ENCODE measurements at places on chromosomes 3 and 15.

DNA sequence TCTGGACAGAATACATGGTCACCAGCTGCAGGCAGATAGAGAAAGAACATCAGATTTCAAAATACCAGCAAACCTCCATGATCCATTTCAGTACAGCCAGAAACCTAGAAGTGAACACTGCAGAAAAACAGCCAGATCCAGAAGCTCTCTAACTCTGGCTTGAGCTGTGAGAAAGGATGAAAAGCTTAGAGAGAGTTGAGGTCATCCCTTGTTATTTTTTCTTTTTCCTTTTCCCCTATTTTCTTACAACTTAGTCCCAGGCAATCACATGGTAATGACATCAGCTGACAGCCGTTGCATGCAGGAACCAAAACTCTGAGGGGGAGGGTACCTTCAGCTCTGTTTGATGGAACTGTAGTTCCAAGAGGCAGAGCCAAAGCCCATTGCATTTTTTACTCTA, 113.2 kb downstream of the TCF12 start:
- no peak for DNase-seq

DNA sequence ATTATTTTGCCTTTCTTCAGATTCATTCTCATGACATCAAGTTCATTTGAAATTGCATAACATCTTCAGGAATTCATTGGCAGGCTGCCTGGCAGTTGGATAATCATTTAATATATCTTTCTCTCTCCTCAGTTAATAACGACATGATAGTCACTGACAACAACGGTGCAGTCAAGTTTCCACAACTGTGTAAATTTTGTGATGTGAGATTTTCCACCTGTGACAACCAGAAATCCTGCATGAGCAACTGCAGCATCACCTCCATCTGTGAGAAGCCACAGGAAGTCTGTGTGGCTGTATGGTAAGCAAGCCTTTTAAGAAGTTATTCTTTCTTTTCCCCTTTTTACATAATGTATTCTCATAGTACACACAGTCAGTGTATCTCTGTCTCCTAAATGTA, 38.2 kb downstream of the TGFBR2 start:
- DNase-seq = peak; percentile 68

DNA sequence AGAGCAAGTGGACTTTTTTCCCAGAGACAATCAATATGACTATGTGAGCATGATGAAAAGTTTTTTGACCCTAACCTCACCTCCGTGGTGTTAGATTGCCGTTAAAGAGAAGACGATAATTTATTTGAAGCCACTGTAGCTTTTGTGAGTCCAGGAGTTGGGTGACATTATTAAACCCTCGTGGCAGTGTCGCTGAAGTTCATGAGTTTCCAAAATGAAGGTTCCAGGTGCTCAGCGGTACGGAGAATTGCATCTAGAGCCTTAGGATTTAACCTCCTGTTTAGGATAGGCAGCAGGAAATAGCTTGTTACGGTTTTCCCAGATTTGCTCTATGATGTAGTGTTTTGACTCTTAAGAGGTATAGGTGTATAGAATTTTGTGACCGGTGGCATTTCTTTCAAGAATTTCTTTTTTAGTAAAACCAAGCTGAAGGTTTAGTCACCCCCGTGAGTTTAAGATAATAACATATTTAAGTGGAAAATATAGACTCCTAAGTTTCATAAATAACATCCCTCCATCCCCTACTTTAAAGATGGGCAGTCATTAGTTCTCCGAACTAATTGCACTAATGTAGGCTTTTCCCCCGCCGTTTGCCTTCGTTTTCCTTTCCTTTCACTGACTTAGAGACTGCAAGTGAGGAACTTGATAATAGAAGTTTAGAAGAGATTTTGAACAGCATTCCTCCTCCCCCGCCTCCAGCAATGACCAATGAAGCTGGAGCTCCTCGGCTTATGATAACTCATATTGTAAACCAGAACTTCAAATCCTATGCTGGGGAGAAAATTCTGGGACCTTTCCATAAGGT, 2.0 kb downstream of the SMC4 start:
- DNase-seq = peak; percentile 17

DNA sequence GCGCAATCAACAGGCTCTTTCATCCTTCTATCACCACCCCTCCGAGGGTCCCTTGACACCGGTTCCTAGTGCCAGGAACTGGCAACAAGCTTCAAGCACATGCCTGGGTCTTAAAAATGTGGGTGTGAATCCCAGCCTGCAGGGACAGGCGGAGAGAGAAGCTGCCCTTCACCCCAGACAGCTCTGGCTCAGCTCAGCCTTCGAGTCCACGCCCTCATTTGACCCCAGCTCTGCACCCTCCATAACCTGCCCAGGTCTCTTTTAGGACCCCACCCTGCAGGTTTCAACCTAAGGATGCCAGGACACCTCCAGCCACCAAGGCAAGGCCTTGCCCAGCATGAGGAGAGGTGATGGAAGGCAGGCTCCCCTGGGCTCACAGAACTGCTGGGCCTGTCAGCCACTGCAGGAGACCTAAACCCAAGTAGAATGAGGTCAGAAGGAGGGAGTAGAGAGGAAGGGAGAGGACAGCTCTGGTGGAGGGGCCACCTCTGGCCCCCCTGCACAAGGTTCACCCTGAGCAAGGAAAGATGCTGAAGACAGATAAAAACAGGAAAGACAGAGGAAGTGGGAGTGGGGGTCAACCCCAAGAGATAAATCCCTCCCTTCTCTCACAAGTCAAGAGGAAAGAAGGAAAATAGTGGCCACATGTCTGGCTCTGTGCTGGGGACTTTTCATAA, 2.6 kb upstream of the LOXL1 start:
- DNase-seq = no peak

- no peak for DNase-seq
Measured at GRCh38 chr3:183577346-183577745, 21.8 kb upstream of the KLHL6 start.

- no peak for DNase-seq
Measured at GRCh38 chr3:102979191-102979590, 544.4 kb downstream of the ZPLD1 start.

DNA sequence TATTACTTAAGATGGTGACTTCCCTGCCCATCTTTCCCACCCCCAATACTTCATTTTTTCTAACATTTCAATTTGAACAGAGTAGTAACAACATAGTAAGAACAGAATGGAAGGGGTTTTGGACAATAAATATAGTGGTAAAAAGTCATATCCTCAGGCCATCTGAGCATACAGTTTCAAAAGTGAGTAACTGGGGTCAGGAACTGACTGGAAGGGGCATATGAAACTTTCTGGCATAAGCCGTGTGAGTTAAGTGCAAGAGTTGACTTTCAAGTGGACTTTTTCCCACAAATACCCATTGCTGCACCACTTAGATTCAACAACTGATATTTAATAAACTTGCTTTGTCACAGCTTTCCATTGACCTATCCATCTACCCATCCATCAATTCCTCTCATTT, 153.5 kb upstream of the IL12A start:
- DNase-seq = no peak

GRCh38 chr3:153442386-153442785, 280.4 kb downstream of the RAP2B start:
- no peak for DNase-seq

DNA sequence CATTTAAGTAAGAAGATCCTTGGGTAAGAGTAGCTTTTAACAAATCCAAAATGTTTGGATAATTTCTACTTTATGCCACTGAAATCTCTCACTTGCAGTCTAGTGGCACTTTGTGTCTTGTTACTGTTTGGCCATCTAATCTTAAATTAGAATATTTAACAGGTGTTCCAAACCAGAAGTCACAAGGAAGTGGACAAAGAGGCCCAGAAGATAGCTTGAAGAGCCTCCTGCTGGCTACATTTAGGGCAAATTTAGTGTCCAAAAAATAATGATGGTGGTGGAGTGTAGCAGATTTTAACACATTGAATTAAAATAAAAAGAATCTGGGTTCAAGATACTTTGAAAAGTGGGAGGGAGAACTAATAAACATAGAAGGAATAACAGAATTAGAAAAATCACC, 172.2 kb downstream of the GHSR start:
- DNase-seq = no peak

GRCh38 chr15:88509321-88509720, 37.2 kb downstream of the DET1 start:
- no peak for DNase-seq

GRCh38 chr3:150220041-150220440, 188.1 kb upstream of the TSC22D2 start:
- DNase-seq = no peak

GRCh38 chr15:33029109-33029652, 165.3 kb downstream of the FMN1 start:
- DNase-seq = no peak
